ENCODE measurements at places on chromosomes 13 and 19.
A peak's percentile ranks its signal among the peaks of the same experiment; 100 is the strongest.

- no peak for DNase-seq
These were observed 27.9 kb downstream of the USPL1 start for GRCh38 chr13:30645629-30646028.

DNA sequence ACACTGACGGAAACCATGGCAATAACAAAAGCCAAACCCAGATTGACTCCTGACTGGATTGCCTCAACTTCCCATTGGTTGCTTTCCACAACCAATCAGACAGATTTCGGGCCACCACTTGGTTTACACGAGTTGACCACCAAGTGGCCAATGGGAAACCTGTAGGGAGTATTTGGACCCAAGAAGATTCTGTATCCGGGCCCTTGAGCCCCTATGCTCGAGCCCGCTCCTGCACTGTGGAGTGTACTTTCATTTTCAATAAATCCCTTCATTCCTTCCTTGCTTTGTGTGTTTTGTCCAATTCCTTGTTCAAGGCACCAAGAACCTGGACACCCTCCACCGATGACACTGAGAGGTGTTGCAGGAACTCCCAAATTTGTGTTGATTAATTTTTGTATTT, 24.1 kb upstream of the URI1 start:
- DNase-seq = no peak

- DNase-seq = peak; percentile 80
These were observed 12.1 kb upstream of the PSMD8 start for GRCh38 chr19:38362076-38362945.

- DNase-seq = no peak
These were observed 391.2 kb downstream of the KLF12 start for GRCh38 chr13:73742982-73743381.

- DNase-seq = no peak
These were observed 23.6 kb downstream of the TUBA3C start for GRCh38 chr13:19158006-19158405.
